Stimulated activated CD8-positive, alpha-beta memory T cell treated with anti-CD3 and anti-CD28 coated beads, Interleukin-15, amount 100 ng/mL, for 48 hours (primary cell): ENCODE measurements at places on chromosomes 2 and 18.

DNA sequence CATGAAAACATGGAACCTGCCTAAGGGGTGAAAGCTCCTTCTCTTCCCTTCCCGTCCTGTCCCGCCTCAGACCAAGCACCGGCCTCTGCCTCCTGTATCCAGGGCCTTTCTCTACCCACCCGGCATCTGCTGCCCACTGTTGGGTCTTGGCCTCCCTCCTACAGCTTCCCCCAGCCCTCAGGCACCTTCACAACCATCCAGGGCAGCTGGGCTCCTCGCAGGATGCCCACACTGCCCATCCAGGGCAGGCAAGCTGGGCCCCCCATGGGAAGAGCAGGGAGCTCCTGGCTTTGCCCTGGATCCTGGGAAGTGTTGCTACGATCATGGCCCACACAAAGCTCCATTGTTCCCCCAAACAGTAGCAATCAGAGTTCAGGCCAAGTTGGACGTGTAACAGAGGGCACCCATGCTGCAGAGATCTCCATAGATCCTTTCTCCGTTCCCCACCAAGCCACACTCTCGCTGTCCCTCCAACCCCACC is 206.6 kb downstream of the NDUFA10 start:
- DNase-seq: no peak

- no peak for DNase-seq
Observed at GRCh38 chr2:100596465-100596864, 33.7 kb downstream of the PDCL3 start.

GRCh38 chr2:102186791-102187495 is at the start of gene IL1RL2:
Gene IL1RL2, plus strand, starts transcription at chr2:102187023. Its CDS starts 845 bp downstream, at chr2:102187868.
- no peak for DNase-seq

DNA sequence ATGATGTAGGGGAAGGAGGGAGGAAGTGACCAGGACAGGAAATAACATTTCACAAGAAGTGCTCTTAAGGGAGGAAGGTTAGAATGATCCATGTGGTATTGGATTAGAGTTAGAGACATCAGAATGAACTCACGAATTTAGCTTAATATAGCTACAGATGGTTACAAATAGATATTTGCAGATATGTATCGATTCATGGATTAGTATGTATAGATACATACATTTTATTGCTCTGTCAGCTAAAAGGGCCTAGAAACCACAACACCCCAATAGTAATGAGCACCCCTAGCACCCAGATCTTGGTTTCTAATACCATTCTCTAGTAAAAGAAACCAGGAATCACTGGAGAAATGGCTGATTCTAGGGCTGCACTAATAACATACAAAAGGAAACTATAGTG is 59.6 kb upstream of the LTBP1 start:
- no peak for DNase-seq

DNA sequence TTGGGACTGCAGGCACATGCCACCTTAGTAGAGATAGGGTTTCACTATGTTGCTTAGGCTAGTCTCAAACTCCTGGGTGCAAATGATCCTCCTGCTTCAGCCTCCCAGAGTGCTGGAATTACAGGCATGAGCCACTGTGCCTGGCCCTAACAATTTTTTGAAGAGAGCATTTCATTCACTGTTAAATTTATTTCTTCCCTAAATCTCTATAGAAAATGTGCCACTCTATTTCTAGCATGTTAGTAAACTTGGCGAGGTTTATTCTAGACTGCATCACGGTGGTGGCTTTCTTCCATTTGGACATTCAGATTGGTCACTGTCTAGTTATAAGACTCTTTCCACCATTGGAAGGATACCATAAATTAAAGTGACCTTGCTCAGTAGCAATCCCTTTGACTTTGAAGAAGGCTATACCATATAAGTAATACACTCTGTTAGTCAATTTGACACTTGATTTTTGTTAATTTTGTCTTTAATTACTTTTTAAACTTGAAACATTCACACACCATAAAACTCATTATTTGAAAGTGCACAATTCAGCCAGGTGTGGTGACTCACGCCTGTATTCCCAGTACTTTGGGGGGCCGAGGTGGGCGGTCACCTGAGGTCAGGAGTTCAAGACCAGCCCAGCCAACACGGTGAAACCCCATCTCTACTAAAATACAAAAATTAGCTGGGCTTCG is 16.2 kb downstream of the DDX1 start:
- DNase-seq: no peak

- no peak for DNase-seq
Observed at GRCh38 chr2:187593697-187594096, 39.5 kb upstream of the TFPI start.

- no peak for DNase-seq
Observed at GRCh38 chr2:26424221-26424620, 22.5 kb downstream of the DRC1 start.

DNA sequence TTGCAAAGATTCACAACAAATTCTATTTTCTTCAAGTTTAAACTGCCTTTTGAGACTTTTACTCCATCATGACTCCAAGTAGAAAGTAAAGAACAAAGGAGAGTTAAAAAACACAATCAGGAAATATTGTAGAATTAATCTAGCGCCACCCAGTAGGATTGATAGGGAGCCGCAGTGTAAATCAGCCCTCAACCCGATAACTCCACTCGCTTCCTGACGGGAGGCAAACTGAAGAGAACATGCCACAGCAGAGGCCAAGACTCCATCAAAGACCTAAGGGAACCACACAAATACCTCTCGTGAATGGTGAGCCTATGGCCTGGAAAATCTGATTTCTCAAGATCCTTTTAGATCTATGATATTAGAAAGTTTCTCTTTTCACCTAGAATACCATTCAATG is 319.0 kb downstream of the STK39 start:
- DNase-seq: no peak

DNA sequence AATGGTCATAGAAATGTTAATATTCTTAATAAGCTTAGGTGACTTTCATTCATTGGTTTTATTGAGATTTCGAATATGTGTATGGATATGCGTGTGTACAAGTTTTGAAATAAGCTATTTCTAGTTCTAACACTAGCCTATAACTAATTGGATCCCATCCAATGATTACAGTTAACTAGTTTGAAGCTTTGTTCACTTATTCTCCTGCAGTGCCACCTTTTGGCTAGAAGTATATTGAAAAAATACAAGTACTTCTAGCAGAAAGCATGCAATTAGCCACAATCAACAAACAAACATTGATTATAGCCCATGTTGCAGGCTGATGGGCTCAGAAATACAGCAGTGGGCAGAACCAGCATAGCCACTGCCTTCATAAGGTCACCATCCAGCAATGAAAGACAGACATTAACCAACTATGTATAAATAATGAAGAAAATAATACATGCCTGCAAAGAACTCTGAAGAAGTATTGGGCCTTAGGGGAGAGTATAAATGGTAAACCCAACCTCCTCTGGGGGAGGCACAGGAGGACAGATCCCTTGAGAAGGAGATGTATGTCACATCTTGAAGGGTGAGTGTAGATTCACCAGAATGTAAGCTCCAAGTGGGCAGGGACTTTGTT is 5.1 kb upstream of the PIEZO2 start:
- no peak for DNase-seq

- DNase-seq: no peak
Observed at GRCh38 chr18:46338205-46338604, 234.0 kb downstream of the HAUS1 start.

GRCh38 chr2:231188506-231189170 is 9.8 kb upstream of the ARMC9 start:
- no peak for DNase-seq

- no peak for DNase-seq
Observed at GRCh38 chr2:50066873-50067272, 912.6 kb upstream of the FSHR start.

GRCh38 chr2:161136696-161137324 is 23.4 kb upstream of the TANK start:
- DNase-seq: no peak

DNA sequence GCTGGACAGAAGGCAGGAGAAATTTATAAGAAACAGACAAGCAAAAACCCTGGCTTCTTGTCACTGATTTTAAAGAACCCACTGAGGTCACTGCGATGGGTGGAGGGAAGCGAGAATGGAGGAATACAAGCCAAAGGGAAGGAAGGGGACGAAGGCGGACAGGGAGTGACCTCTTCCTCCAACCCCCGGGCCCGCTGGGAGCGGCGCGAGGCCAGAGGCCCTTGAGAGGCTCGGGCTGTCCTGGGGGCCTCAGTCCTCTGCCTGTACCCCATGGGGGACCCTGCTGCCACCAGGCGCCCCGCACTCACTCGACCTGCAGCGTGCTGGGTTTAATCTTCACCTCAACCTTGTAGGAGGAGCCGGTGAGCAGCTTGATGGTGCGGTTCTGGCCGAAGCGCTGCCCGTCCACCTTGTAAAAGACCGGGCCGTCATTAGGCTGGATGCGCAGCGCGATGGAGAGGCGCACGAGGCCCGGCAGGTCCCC is 793 bp downstream of the CNRIP1 start:
- no peak for DNase-seq

- no peak for DNase-seq
Observed at GRCh38 chr2:134466141-134466540, 212.3 kb downstream of the MGAT5 start.

DNA sequence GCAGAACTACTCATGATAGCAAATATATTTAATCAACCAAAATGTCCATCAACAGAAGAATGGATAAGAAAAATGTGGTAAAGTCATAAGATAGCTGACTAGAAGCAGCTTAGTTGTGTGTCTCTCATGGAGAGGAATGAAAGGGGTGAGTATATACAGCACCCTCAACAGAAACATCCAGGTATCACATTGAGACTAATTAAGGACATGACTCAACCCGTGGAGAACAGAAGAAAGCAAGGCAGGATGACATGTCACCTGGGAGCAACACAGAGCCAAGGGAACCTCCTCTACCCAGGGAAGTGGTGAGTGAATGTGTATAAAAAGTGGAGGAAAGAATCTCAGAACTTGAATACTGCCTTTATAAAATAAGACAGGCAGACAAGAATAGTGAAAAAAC is 1695.0 kb upstream of the CELF4 start:
- DNase-seq: no peak

DNA sequence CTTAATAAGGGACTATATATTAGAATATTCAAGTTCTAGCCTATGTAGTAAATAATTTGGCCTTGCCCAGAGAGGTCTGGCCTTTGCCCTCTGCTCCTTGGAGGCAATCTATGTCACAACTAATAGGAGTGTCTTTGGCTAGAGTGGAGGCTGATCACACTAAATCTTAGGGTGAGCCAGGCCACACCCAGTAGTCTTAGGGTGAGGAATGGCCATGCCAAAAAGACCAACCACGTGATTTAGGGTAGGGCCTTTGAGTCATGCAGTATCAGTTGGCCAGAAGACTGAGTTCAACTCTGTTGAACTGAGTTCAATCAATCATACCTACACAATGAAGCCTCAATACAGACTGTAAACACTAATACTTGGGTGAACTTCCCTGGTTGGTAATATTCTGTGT is 26.0 kb upstream of the FLACC1 start:
- no peak for DNase-seq

DNA sequence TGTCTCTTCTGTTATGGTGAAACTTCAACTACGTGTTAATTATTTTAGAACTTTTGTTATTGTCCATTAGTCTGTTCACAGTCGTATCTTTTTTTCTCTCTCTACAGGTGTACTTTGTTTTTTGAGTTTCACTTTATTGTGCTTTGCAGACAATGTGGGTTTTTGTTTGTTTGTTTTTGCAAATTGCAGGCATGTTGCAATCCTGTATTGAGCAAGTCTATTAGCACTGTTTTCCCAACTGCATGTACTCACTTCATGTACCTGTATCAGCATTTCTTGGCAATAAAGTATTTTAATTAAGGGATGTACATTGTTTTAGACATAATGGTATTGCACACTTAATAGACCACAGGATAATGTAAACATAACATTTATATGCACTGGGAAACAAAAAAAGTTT is 99.1 kb upstream of the FAM110C start:
- DNase-seq: no peak

DNA sequence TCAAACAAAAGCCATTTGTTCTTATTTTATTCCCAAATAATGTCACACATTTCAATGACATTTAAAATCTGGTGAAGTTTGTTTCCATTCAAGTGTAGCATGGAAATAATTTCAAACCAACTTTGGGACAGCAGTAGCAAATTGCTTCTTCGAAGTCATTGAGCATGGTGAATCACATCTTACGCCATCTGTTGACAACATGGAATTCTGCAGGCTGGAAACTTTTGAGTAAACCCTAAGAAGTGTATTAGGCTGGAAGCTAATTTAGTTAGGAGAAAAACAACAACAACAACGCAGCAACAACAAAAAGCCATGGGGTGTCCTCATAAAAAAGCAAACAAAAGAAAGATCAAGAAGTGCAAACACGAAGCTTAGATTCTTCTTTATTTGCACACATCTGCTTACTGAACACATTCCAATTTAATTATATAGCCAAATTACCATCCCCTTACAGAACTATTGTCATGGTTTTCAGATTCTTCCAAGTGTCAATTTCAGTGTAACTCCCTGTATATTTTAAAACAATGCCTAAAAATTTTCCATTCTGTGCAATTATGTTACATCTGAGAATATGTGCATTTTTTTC is 659.0 kb upstream of the CDH7 start:
- DNase-seq: no peak

- no peak for DNase-seq
Observed at GRCh38 chr2:26914659-26915310, 55.7 kb upstream of the MAPRE3 start.
